ENCODE measurements at places on chromosomes 7 and 10.

GRCh38 chr7:150444674-150445365 is 5.6 kb upstream of the GIMAP8 start:
- no peak for DNase-seq

DNA sequence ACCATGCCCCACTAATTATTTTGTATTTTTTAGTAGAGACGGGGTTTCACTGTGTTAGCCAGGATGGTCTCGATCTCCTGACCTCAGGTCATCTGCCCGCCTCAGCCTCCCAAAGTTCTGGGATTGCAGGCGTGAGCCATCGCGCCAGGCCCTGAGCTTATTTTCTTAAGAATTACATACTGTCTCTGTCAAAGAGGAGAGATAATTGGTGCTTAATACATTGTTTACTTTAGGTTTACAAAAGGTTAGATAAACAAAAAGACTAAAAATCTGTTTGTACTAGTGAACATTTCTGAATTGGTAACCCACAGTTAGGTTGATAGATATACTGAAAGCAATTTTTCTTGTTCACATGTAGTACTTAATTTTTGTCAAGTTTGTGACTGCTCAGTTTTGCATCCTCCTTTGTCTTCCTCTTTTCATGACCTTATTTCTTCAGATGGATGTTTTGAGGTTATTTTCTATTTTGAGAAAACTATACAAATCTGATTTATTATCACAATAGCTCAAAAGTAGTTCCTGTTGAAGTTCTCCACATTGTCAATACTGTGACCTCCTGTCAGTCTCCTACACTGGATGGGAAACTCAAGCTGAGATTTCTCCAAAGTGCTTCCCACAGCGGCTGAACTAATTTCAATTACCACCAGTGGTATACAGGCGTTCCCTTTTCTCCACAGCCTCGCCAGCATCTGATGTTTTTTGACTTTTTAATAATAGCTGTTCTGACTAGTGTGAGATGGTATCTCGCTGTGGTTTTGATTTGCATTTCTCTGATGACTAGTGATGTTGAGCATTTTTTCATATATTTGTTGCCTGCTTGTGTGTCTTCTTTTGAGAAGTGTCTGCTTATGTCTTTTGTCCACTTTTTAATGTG is 22.5 kb downstream of the HHEX start:
- DNase-seq = no peak

GRCh38 chr10:117502421-117503243 is 39.9 kb upstream of the EMX2 start:
- no peak for DNase-seq

DNA sequence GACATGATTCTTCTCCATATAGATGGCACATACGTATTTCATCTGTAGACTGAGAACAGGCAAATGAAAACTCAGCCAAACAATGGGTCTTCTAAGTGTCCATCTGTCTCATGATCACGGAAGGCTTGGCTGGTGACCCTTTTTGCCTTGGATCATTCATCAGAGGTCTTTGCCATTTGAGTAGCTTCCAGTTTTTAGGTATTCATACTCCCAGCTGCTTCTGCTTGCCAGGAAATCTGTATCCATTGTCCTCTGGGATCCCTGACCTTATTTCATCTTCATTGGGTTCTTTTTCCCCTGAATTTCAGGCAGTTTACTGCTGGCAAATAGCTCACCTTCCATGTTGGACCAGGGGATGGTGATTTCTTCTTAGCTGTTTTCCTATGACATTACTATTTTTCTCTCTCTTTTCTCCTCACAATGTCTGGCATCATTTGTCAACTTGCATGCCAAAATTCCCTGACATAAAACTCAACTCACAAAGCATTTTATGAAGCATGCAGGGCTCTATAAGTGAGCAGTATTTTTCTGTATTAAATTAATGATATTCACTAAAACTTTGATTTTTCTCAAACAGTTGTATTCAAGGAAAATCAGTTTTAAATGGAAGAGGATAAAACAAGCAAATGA is 241.2 kb downstream of the DNAJB9 start:
- no peak for DNase-seq

GRCh38 chr10:110149259-110149658 is 58.1 kb upstream of the MXI1 start:
- no peak for DNase-seq

DNA sequence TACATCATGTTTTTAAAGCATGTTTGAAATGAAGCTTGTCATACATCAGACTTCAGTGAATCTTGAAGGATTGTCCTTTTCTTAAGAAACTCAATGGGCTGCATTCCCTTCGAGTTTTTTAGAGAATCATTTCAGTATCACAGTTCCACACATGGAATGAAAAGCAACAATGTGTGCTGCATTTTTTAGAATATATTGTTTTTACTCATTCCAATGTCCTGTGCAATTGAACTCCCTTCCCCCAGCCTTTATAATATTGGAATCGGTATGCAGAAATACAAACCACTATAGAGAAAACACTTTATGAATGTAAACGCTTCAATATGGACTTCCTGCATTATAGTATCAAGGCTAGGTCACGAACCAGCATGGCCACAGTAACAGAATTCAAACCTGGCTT is 634.4 kb downstream of the GATA3 start:
- no peak for DNase-seq

GRCh38 chr10:51993475-51993874 is 294.1 kb upstream of the CSTF2T start:
- no peak for DNase-seq

DNA sequence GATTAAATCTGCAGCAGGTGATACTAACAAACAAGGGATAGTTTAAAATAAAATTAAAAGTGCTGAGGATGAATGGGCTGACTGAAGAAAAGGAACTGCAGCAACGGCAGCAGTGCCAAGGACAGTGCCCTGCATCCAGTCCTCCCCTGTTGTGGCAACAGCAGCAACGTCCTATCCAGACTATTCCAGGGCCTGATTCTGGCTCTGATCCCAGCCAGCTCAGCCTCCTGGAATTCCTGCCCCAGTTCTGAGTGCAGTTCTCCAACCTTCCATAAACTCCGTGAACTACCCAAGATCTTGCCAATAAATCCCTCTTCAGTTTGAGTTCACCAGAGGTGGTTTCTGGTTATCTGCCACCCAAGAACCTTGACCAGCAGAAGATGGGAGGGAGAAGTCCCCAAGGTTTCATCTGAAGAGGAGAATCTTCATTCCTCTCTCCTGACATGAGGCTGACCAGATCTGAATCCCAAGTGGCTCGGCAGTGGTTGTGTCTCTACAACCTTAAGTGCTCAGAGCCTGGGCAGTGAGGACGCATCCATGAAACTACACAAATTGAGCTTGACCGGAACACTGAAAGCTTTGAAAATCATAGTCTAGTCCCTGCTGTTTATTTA is 115.8 kb downstream of the SORBS1 start:
- DNase-seq = no peak

DNA sequence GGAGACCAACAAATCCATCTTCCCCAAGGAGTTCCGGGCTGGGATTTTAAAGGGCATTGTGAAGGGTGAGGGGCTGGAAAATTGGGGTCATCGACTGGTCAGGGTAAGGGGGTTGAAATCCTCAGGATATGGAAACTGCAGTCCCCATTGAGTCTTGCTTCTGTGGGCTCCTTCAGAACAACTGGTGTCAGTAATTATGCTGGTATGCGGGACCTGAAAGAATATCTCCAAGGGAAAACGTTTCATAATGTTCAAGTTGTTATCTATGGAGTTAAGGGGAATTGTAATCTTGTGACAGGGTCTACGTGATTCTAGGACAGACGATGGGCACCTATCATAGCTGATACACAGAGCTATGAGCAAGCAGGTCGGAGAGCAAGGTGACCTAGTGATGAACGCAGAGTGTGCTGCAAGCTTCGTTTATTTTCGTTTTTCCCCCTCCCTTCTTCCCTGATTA is 494 bp upstream of the RHBDD2 start:
- DNase-seq = no peak

DNA sequence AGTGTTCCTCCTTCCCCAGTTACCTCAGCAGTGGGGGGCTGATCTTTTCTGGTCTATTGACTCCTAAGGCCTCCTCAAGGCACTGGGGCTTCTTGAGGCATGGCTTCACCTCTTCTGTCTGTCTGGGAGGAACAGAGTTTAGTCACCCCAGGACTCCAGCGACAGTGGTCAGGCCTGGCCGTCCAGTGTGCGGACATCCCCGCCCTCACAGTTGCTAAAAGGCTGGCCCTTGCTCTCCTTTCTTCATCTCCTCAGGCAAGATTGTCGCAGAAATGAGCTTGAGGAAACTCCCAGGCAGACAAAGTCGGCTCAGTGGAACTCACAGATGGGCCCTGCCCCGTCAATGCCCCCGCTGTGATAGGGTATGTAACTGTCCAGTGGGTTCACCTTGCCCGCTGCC is 7.0 kb upstream of the FFAR4 start:
- no peak for DNase-seq

GRCh38 chr7:71783779-71784178 is 628.4 kb downstream of the CALN1 start:
- no peak for DNase-seq

GRCh38 chr7:102721-103120 is 89.7 kb upstream of the FAM20C start:
- no peak for DNase-seq

GRCh38 chr10:102230861-102231356 is 4.8 kb downstream of the ELOVL3 start:
- DNase-seq = no peak
